ENCODE measurements at places on chromosomes 6 and 20.

DNA sequence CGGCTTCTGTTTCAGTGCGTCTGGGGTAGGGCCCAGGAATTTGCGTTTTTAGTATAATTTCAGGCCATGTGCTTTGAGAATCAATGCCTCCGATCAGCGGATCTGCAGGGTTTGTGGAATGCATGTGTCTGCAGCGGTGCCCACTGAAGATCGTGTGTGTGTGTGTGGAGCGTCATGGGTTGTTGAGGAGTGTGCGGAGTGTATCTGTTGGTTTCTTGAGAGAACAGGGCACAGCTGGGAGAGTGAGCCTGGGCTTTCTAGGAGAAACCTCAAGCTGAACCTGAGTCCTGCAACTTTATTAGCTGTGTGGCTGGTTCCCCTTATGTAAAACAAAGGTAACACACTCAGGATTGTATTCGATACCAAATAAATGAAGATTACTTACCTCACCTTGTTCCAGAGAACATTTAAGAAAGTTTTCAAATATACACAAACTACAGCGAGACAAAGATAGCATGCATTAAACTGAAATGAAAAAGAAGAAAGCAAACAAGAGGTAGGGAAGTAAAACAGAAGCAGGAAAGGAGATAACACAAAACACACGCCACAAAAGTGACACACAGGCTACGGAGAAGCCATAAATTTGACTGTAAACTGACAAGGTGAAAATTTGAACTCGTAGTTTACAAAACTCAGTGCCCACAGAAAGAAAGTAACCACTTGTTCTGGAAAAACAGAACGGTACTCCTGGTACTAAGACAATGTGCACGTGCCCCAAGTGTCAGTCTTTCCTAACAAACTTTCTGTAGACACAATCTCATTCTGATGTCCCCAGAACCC, 28.8 kb downstream of the PDE10A start:
- no peak for DNase-seq

DNA sequence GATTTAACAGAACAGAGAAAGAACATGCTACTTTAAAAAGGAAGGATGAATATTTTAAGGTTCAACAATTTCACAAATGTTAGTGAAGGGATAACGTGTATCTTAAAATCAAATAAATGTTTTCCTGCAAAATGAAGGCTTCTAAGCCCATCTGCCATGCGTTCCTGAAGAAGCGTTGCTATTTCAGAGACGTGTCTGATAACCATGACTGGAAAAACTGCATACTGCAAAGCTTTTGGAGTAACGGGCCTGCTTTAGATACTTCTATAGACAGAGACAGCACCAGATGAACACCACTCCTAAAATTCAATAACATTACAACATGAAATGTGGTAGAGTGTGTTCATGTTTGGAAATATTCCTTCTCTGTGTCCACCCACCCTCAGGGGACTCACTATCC, 126.0 kb downstream of the WDR27 start:
- DNase-seq = no peak

DNA sequence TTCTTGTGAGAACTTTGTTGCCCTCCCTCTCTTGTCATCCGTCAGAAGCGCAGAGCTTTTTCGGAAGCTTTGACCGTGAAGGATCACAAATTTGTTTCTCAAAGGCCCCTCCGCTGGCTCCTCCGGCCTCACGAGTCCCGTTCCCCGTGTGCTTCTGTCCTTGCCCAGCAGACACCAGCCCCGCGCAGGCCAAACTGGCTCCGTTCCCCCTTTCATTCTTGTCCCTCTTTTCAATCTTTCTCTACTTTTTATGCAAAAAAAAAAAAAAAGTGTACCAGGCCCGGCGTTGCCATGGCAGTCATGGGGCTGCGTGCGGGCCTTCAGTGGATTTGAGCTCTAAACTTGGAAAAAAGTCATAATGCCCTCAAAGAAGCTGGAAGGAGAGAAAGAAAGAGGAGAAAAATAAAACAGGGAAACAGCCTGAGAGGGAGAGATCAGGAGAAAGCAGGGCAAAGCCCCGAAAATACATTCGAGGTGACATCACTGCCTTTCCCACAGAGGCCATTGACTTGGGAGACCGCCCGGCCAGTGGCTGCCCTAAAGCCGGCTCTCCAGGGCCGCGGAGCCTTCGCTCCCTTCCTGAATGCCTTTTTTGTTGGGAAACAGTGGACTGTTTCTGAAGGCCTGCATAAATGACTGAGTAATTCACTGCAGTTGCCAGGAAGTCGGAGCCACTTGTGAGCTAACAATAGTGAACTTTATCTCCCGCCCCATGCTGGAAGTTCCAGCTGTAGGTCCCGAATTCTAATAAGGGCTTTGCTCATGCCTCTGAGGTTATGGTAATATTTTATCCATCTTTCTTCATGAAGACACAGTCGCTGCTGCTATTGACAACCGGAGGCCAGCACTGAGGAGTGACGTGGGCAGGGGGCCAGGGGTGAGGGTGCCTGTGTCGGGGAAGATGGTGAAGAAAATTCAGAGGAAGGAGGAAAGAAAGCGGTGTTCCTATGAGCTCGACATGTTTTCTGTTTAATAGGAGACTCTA, 670.9 kb downstream of the QKI start:
- no peak for DNase-seq

- no peak for DNase-seq
Observed at GRCh38 chr6:105484238-105485161, 81.6 kb upstream of the PREP start.

DNA sequence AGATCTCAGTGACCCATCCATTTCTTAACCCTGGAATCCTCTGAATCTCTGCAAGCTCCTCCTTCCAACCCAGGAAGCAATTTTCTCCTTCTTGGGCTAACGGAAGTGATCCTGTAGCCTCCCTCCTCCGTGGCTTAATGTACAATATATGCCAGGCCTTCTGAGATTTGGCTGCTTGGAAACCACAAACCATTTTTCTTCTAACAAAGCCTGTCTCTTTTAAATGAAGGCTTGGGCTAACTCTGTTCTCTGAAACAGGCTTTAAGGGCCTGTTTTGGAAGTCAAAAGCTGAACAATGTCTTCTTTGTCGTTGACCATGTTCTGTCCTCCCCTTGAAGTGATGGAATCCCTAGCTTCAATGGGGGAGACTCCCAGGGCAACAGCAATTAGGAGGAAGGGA, 14.9 kb downstream of the FYN start:
- no peak for DNase-seq

DNA sequence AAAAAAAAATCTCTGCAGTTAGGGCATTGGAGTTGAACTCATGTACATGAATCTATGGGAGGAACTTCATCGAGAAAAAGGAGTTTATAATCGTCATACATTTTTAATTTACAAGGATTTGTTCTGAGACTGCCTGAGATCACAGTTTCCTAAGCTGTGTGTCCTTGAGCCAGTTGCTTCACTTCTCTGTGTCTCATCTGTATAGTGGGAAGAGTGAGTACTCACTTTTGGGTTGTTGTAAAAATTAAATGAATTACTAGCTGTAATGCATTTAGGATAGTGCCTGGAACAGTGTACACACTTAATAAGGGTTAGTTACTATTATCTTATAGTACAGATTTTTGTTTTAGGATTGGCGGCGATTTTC, 42.5 kb downstream of the EYA2 start:
- no peak for DNase-seq

- no peak for DNase-seq
Observed at GRCh38 chr6:50333696-50334095, 284.0 kb upstream of the DEFB112 start.

DNA sequence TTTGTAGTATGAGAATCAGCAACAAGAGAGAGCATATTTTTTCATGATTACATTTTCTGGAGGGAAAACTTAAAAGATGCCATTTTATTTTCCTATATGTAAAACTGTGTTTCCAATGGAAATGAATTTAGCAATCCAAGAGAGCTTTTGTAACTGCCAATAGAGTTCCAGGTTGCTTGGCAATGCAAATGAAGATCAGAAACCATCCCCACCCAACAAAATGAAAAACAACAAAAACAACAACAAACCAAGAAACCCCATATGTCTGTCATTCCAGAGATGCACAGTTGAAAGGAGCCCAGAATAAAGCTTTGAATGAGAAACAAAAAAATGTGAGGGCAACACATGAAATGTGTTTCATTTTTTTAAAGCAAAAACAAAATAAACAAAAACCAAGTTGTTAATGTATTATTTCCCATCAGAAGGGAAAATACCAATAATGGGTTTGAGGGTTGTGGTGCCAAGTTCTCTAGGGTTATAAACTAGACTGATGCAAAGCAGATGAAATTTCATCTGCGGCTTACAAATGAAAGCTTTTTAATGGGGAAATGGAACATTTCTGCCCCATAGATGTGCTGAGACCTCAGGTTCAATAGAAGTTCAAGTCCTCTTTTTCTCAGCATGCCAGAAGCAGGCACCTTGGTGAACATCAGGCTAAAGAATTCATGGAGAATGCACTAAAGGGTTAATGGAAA, 121.5 kb upstream of the MCHR2 start:
- DNase-seq = no peak

DNA sequence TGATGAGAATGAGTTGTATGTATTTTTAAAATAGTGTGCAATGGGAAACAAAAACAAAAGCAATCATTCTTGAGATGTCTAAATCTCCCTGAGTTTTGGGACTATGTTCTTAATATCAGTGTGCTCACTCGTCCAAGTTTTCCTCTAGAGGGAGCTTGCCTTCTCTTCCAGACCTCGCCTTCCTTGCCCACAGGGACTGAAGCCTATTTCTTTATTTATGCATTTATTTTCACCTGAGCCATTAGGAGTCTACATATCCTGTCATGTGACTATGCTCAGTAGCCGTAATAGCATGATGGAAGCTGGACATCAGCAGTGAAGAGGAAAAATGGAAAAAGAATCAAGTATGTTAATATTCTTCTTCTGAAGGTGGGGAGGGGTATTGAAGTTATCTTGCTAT, 131.2 kb downstream of the SH3BGRL2 start:
- no peak for DNase-seq

DNA sequence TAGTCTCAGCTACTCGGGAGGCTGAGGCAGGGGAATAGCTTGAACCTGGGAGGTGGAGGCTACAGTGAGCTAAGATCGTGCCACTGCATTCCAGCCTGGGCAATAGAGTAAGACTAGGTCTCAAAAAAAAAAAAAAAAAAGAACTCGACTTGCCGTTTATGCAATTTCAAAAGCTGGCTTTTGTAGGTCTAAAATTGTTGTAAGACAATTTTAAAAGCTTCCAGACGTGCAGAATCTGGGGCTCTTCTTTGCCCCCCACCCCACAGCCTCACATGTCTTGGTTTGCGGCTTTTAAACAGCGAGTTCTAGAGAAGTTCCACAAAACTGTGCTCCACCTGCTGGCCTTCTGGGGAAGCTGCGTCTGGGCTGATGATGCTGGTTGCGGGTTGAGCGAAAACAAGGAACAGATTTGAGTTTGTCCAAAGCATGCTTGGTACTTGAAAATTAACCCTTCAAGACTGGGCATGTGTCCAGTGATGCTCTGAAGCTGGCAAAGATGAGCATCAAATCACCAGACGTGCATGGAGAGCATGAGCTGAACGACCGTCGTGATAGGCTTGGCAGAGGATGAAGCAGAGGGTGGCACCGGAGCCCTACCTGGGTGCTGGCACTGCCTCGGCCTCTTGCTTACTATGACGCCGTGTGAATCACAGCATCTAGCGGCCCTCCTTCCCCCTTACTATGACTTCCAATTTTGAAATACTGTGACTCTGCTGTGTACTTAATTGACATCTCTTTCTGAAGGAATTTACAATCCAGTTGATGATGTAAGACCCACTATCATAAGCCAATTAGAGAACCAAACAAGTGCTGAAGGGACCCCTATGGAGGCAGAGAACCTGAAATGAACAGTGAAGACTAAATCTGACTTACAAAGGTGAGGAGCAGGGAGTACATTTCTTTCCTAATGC, 171.4 kb downstream of the GMPR start:
- DNase-seq = peak; percentile 26

- no peak for DNase-seq
Observed at GRCh38 chr20:32581839-32582658, 3.1 kb downstream of the NOL4L start.

GRCh38 chr6:40543146-40543545, 44.0 kb downstream of the LRFN2 start:
- DNase-seq = no peak

DNA sequence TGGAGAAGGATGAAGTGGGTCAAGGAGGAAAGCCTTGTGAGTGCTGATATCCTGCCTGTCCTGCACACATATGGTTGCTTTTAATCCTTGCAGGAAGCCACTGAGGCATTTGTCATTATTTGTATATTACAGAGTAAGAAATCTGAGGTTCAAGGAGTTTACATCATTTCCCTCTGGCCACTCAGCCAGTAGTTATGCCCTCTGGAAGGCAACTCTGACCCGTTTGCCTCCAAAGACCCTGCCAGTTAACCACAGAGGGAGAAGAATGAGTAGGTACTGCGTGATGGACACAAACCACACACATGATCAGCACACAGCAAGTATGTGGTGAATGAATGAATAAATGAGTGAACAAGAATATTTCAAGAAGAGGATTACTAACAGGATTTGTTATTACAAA, 7.9 kb upstream of the FAM210B start:
- no peak for DNase-seq

GRCh38 chr6:23077772-23078171, 508.4 kb downstream of the HDGFL1 start:
- no peak for DNase-seq

GRCh38 chr6:169571123-169571962, 130.5 kb downstream of the WDR27 start:
- DNase-seq = no peak

GRCh38 chr20:20366876-20367574, 879 bp upstream of the INSM1 start:
- DNase-seq = no peak

GRCh38 chr20:32534661-32535240, 50.4 kb downstream of the NOL4L start:
- DNase-seq = peak; percentile 36

Measured in activated CD4-positive, alpha-beta T cell treated with anti-CD3 and anti-CD28 coated beads for 1 hour (primary cell).